ENCODE measurements at places on chromosomes 2 and 18. TPM values are rescaled to one million over a fixed set of nuclear protein-coding genes. Genes with fewer than 3 reads are reported as not detected.

CPLX4 gene
- total RNA-seq: not detected

MEP1B gene
- not detected for total RNA-seq

CABYR gene
- total RNA-seq: 1.4 TPM

TMEM178A gene
- total RNA-seq: 0.40 TPM

RAB6C gene
- not detected for total RNA-seq

DNA sequence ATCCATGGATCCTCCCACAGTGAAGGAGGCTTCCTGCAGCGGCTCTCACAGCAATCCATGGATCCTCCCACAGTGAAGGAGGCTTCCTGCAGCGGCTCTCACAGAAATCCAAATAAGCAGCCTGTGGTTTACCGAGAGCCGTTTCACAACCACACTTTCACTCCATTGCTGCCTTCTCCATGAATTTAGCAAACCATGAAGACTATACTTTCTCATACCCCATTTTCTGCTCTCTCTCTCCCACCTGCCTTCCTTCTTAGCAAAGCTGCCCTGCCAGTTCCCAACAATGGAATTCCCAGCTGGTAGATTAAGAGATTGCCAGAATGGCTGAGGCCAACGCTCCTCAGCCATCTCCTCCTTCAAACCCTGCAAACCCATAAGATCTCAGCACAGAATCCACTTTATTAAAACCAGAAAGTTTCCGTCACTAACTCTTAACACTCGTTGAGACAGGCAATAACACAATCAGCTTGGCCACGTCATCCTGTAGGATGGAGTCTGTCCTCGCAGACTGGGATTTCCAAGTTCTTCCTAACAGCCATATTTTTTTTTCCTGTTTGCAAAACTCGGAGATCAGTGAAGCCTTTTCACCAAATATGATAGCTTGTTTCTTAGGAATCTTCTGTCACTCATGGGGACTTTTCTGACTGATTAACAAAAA lies 162.2 kb downstream of the PXDN start:
- no peak for ATAC-seq

DNA sequence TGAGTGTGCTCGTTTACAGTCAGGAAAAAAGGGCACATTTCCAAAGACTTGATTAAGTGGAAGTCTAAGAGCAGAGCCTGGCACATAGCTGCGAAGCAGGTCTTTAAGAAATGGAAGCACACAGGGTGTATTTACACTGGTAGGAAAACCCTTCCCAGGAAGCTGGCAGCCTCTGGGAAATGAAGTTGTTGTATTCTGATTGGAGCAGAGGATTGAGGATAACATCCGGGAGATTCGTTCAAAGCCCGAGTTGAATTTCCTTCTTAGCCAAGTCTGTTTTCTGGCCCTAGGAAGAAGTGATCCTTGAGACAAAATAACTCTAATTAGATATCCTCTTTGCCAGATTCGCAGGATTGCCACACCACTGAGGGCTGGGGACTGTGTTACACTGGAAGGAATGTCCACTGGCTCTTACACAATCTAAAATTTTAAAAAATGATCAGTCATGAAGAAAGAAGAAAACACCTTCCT lies 75.9 kb downstream of the ITGB1BP1 start:
- ATAC-seq: no peak

DNA sequence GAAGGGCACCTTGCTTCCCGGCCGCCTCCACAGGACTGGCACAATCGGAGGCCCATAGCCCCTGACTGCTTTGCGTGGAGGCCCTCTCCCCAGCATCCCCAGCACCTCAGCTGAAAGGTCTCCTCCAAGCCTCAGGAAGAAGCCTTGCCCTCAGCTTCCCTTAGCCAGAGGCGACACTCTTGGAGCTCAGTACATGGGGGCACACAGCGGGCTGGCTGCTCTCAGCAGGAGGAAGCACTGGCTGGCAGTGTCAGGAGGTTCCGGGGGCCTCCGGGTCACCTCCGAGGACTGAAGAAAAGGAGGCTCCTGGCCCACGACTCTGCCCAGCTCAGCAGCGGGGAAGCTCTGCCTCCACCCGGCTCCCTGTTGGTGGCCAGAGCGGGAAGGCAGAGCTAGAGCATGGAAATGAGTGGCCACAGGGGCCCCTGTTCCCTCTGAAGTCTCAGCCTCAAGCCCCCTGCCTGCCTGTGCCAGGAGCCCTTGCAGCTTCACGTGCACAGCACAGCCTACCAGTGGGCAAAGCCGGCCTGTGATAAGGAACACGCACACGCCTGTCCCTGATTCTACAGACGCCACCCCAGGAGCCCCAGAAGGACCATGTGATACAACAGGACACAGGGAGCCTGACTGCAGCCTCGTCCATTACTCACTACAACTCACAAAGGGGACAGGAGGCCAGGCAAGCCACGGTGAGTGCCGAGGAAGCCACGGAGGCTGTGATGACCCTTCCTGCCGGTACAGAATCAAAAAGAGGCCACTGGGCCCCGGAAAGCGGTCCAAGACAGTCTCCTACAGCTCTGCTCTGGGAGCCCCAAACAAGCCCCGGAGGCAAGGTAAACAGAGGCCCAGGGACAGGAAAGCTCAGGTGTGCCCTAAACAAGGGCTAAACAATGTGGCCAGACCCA lies 15.5 kb downstream of the HDAC4 start:
- ATAC-seq: no peak

- no peak for ATAC-seq
These were observed 594.6 kb downstream of the ADCYAP1 start for GRCh38 chr18:1499265-1499664.

DNA sequence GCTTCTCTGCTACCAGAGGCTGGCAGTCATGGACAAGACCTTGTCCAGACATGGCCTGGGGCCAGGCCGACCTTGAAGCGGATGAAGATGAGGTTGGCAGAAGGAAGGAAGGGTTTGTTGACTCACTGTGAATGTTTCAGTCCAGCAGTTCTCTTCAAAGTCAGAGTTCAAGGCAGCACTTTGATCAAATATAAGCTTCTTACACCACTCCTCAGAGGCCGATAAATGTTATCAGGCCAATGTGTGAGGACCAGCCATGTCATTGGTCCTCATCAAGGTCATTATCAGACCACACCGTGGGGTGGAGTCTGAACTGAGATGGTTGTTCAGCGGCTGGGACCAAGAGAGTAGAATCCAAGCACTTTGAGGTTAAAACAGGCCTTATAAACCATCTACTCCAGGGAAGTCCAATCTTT lies 35.5 kb downstream of the QPCT start:
- no peak for ATAC-seq

DNA sequence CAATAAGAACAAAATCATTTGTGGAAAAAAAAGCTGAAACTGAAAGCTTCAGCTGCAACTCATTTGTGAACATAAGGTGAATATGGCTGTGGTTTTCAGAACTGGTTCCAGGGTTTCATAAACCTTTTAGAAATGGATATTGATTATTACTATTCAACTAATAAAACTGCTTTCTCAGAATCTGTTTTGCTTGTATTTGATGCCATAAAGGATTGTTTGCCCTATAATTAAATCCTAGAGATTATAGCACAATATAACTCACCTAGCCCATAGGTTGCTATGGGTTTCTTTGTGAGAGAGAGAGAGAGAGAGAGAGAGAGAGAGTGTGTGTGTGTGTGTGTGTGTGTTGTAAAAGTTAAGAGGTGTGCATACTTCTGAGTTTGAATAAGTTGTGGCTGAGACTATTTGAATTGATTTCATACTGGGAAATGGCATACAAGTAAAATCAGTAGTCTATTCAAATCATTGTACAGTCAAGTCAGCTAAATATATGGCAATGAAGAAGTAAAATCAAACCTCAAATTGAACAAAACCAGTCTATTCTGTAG lies 339.2 kb downstream of the ARHGAP15 start:
- ATAC-seq: no peak

DNA sequence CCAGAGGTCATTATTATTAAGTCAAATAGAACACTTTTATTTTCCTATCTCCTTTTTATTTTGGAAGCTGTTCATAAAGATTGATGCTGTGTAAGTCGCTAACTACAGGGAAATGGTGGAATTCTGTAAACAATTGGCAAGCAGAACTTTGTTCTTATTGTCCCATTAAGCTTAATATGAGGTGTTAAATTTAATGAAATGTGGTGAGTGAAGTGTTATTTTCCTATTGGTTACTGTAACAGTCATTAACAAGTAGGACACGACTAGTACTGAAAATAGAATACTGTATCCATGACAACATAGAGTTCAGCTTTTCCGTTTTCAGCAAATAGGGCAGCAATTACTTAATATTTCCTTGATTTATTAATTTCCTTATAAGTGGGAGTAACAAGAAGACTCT lies 279.1 kb upstream of the ZEB2 start:
- no peak for ATAC-seq

- ATAC-seq: no peak
These were observed 2.9 kb upstream of the SCYGR2 start for GRCh38 chr2:227595797-227596196.

Measured in esophagus mucosa (tissue), 1 donor.